ENCODE measurements at places on chromosomes 3 and 15. TPM values are rescaled to one million over a fixed set of nuclear protein-coding genes. Genes with fewer than 3 reads are reported as not detected.

- no peaks in the 10 kb centered on the region for H3K36me3 ChIP-seq
- H3K27me3 ChIP-seq: no peaks in the 10 kb centered on the region
- no peak overlapping the region for H3K4me3 ChIP-seq
- no peak for DNase-seq
Observed at GRCh38 chr3:54968546-54969172, 40.8 kb upstream of the LRTM1 start.

GRCh38 chr3:52441772-52442332 lies 3.1 kb downstream of the SEMA3G start:
- no peak for DNase-seq
- no peak overlapping the region for H3K4me3 ChIP-seq
- H3K36me3 ChIP-seq: no peaks in the 10 kb centered on the region
- peaks cover 14% of the 10 kb centered on the region for H3K4me1 ChIP-seq
- no peaks in the 10 kb centered on the region for H3K27me3 ChIP-seq

- no peak overlapping the region for H3K4me3 ChIP-seq
- peaks cover 49% of the 10 kb centered on the region for H3K27me3 ChIP-seq
- no peak for DNase-seq
- no peak overlapping the region for H3K27ac ChIP-seq
- peaks cover 11% of the 10 kb centered on the region for H3K4me1 ChIP-seq
Observed at GRCh38 chr3:141656771-141657170, 81.3 kb upstream of the RNF7 start.

GRCh38 chr3:46098319-46098761 lies 71.1 kb upstream of the XCR1 start:
- peak; percentile 76 for DNase-seq
- peaks cover 14% of the 10 kb centered on the region for H3K36me3 ChIP-seq
- H3K4me3 ChIP-seq: peak overlapping the region; percentile 54
- H3K27ac ChIP-seq: peak overlapping the region; percentile 95

RAB11A gene
- 137 TPM for total RNA-seq

TMEM44 gene
- 11.9 TPM for total RNA-seq

Data from activated T-cell treated with anti-CD3 and anti-CD28 coated beads, Interleukin-2, amount 50 U/mL, for 72 hours (primary cell).